Left ventricle myocardium inferior (tissue), 1 donor: ENCODE measurements at places on chromosomes 11 and 22. TPM values are rescaled to one million over a fixed set of nuclear protein-coding genes. Genes with fewer than 3 reads are reported as not detected.

OR2AG1 gene
- not detected for total RNA-seq

OR51E1 gene
- 1.3 TPM for total RNA-seq

TEF gene
- 20.1 TPM for total RNA-seq

NCAM1 gene
- 332 TPM for total RNA-seq

PKDREJ gene
- total RNA-seq = 0.08 TPM
